ENCODE measurements at places on chromosomes 16 and 17. TPM values are rescaled to one million over a fixed set of nuclear protein-coding genes. Genes with fewer than 3 reads are reported as not detected.

- no peak overlapping the region for H3K4me3 ChIP-seq
- H3K36me3 ChIP-seq: no peaks in the 10 kb centered on the region
- no peaks in the 10 kb centered on the region for H3K27me3 ChIP-seq
- no peak overlapping the region for H3K27ac ChIP-seq
- DNase-seq: no peak
Observed at GRCh38 chr16:57072616-57073275, 19.6 kb upstream of the CPNE2 start.

DNA sequence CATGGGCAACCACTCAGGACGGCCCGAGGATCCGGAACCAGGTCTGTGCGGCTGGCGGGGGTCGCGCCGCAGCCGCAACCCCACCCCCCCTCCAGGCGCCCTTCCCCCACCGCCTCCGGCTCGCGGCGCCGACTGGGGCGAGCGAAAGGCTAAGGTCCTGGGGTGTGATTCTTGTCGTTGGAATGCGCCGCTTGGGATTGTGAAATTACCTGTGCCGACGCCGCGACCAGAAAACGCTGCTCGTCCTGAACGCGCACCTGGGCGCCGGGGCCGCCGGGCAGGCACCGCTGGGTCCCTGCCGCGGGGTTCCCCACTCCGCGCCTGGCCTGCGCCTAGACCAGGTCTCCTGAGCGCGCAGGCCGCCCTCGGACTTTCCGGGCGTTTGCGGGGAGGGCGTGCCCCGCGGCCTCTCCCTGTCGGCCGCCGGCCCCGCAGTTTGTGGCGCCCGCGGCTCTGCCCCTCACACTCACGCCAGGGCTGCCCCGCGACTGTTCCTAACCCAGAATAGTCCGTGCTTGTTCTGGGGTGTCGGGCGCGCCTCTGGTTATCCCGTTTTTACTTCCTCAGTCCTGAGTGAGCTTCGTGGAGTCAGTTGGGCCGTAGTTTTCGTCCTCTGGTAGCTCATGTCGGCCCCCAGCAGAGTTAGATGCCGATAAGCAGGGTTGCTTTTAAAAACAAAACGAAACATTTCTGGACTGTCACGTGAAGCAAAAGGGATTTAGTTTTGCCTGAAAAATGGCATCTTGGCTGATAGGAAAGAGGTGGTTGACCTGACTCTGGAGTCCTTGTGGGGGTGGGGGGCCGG is 147.2 kb downstream of the SPECC1 start:
- H3K36me3 ChIP-seq: no peaks in the 10 kb centered on the region
- H3K27ac ChIP-seq: peak overlapping the region; percentile 73
- no peaks in the 10 kb centered on the region for H3K4me1 ChIP-seq
- peak; percentile 40 for DNase-seq
- peak overlapping the region; percentile 73 for H3K4me3 ChIP-seq

DNA sequence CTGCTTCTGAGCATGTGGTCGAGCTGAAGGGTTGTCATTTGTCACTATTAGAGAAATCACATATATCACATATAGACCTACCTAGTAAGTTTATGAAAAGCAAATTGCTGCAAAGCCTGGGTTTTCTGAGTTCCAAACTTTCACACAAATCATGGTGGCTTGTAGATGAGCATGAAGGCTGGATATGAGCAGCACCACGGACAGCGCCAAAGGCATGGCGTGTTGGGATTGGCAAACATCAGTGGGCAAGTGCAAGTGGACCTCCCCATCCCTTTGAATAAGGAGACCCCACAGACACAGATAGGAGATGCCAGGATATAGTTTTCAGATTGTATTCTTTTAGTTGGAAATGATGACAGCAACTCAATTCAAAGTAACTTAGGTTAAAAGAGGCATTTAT is 77.6 kb upstream of the CACNG3 start:
- H3K27ac ChIP-seq: no peak overlapping the region
- no peaks in the 10 kb centered on the region for H3K27me3 ChIP-seq
- no peaks in the 10 kb centered on the region for H3K4me1 ChIP-seq
- H3K4me3 ChIP-seq: no peak overlapping the region
- H3K36me3 ChIP-seq: no peaks in the 10 kb centered on the region

- H3K4me1 ChIP-seq: peaks cover 5% of the 10 kb centered on the region
- H3K27me3 ChIP-seq: no peaks in the 10 kb centered on the region
- no peak overlapping the region for H3K4me3 ChIP-seq
- H3K36me3 ChIP-seq: no peaks in the 10 kb centered on the region
- DNase-seq: no peak
Observed at GRCh38 chr16:14199624-14200023, 128.5 kb downstream of the MRTFB start.

- DNase-seq: no peak
- no peaks in the 10 kb centered on the region for H3K4me1 ChIP-seq
- no peak overlapping the region for H3K27ac ChIP-seq
- no peaks in the 10 kb centered on the region for H3K27me3 ChIP-seq
- no peak overlapping the region for H3K4me3 ChIP-seq
Observed at GRCh38 chr16:89710709-89711564, 9.4 kb upstream of the SPATA2L start.

- no peak overlapping the region for H3K27ac ChIP-seq
- H3K36me3 ChIP-seq: no peaks in the 10 kb centered on the region
- no peak overlapping the region for H3K4me3 ChIP-seq
- no peak for DNase-seq
- no peaks in the 10 kb centered on the region for H3K4me1 ChIP-seq
Observed at GRCh38 chr17:41340934-41341861, 9.4 kb downstream of the KRT33A start.

- H3K4me3 ChIP-seq: no peak overlapping the region
- DNase-seq: no peak
- no peak overlapping the region for H3K27ac ChIP-seq
- no peaks in the 10 kb centered on the region for H3K4me1 ChIP-seq
- no peaks in the 10 kb centered on the region for H3K36me3 ChIP-seq
- H3K27me3 ChIP-seq: no peaks in the 10 kb centered on the region
Observed at GRCh38 chr17:14261406-14261805, 24.7 kb upstream of the CDRT15 start.

GRCh38 chr17:142102-142661 is 4.8 kb downstream of the SCGB1C2 start:
- no peaks in the 10 kb centered on the region for H3K36me3 ChIP-seq
- H3K27me3 ChIP-seq: no peaks in the 10 kb centered on the region
- H3K4me3 ChIP-seq: no peak overlapping the region
- no peaks in the 10 kb centered on the region for H3K4me1 ChIP-seq

Gene NAGS
- 3.1 TPM for total RNA-seq

Gene PRCD
- 0.85 TPM for total RNA-seq

Gene CCL17
- total RNA-seq: not detected
